Smooth muscle cell of the pulmonary artery (primary cell): ENCODE measurements at places on chromosomes 3 and 15. TPM values are rescaled to one million over a fixed set of nuclear protein-coding genes. Genes with fewer than 3 reads are reported as not detected.

SERPINI2 gene
- total RNA-seq, result not detected in 2 replicates

DAPK2 gene
- 0.59 and 0.98 TPM in 2 replicates for total RNA-seq

SSUH2 gene
- total RNA-seq, result not detected in 2 replicates

RETNLB gene
- total RNA-seq, result not detected in 2 replicates

CTXND1 gene
- not detected in 2 replicates for total RNA-seq

CGNL1 gene
- 5.3 and 8.0 TPM in 2 replicates for total RNA-seq

LEKR1 gene
- 0.20 and 0.63 TPM in 2 replicates for total RNA-seq

P2RY14 gene
- 0.20 TPM in 1 of 2 replicates, not detected in the other for total RNA-seq

BBS4 gene
- 18.8 and 19.2 TPM in 2 replicates for total RNA-seq

ASB14 gene
- not detected in 2 replicates for total RNA-seq

CNTN6 gene
- 0.86 and 1.9 TPM in 2 replicates for total RNA-seq
